Nephron progenitor cell (in vitro differentiated cells): ENCODE measurements at places on chromosomes 2 and 18.
A peak's percentile ranks its signal among the peaks of the same experiment; 100 is the strongest.

DNA sequence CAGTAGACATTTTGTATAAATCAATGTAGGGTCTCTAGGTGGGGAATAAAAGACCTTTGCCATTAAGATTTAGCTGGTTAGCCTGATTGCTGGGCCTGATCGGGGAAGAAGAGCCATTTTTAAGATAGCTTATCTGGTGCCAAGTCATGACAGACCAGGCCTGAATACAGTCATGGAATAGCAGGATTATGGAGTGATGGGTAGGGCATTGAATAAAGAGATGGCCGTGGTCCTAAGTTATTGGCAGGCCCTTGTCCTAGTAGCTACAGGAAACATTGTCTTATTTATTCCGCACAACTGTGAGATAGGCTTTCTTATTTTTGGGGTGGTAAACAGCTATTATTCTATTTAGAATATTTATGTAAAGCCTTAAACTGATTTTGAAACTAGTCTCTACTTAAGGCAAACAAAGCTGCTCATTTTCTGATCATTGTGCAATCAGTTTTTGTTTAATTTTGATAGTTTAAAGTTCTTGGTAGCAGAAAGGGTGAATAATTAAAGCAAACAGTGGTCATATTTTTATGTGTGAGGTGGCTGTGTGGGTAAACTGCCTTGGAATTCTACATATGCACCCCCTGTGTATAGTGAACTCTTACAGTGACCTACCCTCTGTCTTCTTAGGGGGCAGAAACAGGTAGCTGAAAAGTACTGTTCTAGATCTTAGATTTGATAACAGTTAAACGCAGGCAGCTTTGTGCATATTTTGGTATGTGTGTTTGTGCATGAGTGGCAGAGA is 22.6 kb downstream of the ZNF236 start:
- no peak for DNase-seq

GRCh38 chr2:120763508-120763907 is 27.8 kb downstream of the GLI2 start:
- no peak for DNase-seq

DNA sequence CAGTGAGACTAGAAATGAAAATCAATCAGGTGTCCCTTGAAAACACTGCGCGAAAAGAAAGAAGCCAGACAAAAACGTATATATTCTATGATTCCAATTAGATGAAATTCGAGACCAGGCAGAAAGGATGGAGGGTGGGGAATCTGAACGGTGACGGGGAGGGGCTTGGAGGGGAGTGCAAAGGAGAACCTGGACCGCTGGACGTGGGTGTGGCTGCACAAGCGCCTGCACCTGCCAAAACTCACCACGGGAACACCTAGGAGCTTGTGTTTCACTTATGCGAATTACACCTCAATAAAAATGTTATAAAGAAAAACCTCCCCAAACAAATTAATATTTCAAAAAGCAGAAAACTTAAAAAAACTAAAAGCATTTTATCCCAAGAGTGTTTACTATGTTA is 21.9 kb downstream of the THAP4 start:
- no peak for DNase-seq

DNA sequence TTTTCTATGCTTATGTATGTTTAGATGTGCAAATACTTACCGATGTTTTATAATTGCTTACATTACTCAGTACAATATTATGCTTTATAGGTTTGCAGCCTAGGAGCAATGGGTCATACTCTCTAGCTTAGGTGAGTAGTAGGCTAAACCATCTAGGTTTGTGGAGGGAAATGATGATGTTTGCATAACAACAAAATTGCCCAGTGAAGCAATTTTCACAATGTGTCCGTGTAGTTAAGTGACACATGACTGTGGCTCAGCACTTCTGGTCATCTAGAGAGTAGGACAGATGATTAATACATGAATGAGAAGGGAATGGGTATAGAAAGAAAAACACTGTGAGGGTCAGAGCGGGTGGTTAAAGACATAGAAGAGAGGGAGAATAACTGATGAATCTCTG is 2116.2 kb upstream of the PIK3C3 start:
- no peak for DNase-seq

- DNase-seq, result no peak
Observed at GRCh38 chr2:236728916-236729670, 159.5 kb downstream of the ACKR3 start.

- DNase-seq, result no peak
Observed at GRCh38 chr2:10371441-10372196, 68.9 kb downstream of the HPCAL1 start.

DNA sequence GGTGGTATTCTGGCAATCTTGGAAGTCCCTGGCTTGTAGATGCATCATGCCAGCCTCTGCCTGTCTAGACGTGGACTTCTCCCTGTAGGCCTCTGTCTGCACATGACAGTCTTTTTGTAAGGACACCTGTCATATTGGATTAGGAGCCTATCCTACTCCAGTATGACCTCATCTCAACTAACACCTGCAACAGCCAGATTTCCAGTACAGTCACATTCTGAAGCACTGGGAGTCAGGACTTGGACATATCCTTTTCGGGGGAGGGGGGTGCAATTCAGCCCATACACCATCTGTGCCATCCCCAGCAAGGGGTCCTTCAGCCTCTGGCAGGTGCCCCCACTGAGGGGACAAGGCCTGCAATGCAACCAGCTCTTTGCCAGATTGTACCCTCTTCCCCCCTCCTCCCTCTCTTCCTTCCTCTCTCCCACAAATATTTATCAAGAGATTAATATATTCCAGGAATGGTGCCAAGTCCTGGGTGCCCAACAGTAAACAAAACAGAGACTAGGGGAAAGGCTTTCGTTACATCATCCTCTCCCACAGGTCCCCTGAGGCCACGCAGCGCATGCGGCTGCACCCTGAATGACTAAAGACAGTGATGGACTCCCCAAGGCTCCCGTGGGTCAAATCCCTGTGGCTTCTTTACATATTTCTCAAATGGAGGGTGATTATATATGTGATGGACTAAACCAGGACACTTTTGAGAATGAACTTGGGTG is 20.5 kb upstream of the MYCN start:
- no peak for DNase-seq

GRCh38 chr2:221073326-221074049 is 498.6 kb downstream of the EPHA4 start:
- DNase-seq, result no peak

DNA sequence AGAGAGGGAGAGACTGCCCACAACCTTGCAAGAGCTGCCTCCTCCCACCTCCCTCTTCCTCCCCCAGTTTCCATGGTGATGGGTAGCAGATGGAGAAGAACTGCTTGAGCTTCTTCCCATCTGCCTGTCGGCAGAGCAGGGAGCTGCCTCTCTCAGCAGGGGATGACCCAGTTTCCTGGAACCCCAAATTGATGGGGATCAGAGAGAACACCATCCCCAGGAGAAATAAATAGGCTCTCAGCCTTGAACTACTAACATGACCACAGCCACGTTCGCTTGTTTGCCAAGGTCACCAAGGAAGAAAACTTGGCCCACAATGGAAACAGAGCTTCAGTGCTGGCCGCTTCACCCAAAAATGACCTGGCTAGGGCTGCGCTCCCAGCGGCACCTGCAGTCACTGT is 82.2 kb downstream of the ADD2 start:
- no peak for DNase-seq

DNA sequence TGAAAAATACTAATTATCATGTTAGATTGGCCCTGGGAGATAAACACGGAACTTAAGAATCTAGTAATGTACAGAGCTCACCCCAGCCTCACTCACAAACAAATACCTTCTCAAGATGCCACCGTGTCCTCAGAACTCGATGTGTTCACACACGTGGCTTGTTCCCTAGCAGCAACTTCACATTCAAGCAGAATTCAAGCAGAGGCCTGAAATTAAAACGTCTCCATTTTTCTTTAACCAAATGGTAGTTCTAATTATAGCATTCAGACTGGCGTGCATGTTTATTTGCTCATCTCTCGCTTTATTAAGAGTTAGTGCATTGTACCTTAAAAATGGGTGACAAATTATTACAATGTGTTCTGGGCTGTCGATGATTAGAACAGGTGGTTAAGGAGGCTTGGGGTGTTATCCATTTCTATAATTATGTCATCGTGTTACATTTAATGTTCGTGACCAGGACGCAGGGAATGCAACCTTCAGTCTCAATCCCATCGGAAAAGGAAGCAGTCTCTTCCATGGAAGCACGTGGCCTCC is 57.3 kb upstream of the SLC66A3 start:
- DNase-seq, result no peak

DNA sequence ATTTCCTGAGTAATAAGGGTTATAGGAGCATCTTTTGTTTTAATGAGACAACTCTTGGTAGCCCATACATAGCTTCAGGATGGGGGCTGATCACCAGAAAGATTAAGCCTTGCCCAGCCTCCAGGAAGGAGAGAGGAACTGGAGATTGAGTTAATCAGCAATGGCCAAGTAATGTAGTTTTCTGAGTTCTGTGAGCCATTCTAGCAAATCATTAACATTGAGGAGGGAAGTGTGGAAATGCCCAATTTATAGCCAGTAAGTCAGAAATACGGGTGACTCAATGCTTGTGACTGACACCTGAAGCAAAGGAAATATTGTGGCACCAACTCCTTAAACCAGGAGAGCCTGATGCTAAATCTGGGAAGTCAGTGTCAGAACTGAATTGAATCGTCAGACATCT is 205.1 kb upstream of the SRD5A2 start:
- DNase-seq, result no peak

- DNase-seq, result no peak
Observed at GRCh38 chr18:12692206-12692605, 10.3 kb downstream of the CEP76 start.

GRCh38 chr2:237692601-237693290 is 65.4 kb downstream of the LRRFIP1 start:
- peak; percentile 38 for DNase-seq

DNA sequence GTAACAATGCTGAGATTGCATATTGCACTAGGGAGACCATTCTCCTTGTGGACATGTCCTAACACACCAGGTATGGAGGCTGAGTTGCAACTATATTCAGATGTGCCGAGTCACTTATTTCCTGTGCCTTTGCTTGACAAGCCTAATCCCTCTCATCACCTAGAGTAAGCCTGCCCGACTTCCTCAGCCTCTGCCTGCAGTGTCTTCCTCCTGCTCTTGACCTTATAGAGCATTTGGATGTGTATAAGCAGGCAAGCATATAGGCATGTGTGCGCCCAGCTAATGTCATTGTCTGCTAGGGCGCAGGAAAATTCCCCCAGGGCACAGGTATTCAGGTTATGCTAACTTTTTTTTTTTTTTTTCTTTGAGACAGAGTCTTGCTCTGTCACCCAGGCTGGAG is 316.9 kb downstream of the CDH2 start:
- DNase-seq, result no peak

DNA sequence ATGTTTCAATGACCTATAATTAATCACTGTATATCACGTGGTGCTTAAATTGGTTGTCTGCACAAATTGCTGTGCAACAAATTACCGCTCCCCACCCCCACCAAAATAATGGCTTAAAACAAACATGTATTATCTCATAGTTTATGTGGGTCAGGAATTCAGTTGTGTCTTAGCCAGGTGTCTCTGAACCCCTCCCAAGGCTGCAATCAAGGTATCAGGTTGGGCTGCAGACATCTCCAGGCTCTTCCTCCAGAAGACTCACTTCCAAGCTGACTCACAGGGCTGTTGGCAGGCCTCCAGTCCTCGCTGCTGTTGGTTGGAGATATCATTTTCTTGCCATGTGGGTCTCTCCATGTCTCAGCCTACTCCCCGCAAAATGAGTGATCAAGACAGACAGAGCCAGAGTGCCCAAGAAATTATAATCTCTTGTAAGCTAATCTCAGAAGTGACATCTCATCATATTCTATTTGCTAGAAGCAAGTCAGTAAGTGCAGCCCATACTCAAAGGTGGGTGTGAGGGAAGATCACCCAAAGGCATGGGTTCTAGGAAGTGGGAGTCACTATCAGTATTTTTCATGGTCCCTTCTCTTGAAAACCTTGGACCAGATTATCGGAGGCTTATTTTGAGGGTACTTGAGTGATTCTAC is 38.4 kb downstream of the SPC25 start:
- no peak for DNase-seq

- DNase-seq, result peak; percentile 62
Observed at GRCh38 chr18:2656237-2656980, 883 bp downstream of the SMCHD1 start.

GRCh38 chr18:28088477-28088876 is 88.5 kb downstream of the CDH2 start:
- no peak for DNase-seq

- no peak for DNase-seq
Observed at GRCh38 chr2:174591740-174592139, 5.9 kb downstream of the WIPF1 start.

DNA sequence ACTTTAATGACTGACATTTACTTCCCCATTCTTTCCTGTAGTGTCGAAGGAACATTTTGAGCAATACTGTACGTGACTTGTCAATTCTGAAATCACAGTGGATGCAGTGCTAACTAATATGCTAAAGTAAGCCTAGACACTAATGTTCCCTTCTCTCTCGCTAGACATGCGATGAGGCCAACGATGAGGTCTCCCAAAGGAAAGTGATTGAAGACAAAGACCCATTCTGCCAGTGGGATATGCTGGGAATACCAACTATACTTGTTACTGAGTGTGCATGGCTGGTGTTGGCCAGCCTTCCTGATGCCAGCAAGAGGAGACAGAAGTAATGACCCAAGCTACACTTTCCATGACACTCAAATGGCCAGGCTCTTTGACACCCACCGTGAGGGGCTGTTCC is 2.5 kb upstream of the SERPINE2 start:
- no peak for DNase-seq

DNA sequence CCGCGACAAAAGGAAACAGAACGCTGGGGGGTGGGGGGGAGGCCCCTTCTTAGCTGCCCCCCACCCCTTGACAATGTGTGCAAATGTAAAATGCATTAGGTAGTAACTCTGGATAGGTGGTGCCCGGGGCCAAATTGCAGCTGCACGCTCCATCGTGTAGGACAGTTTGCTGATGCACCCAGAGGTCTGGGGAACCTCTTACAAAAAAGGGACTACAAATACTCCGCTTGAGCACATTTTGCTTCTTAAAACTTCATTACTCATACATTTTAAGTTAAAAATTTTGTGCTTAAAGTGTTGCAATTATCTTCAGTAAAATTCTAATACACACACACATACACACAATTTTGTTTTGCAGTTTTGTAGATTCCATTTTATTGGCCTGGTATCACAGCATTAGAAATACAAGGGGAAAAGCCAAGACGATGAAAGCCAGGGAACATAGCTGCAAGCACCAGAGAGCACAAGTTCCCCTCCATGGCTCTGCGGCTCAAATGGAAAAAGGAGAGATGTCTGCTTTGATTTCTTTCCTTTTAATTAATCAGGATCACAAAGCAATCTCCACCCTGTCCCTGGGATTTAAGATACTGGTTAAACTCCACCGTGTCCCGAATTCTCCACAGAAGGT is 582.1 kb downstream of the ZEB2 start:
- DNase-seq, result peak; percentile 9

- no peak for DNase-seq
Observed at GRCh38 chr2:47211497-47212011, 56.4 kb upstream of the STPG4 start.

GRCh38 chr2:216604458-216604857 is 28.8 kb upstream of the IGFBP2 start:
- DNase-seq, result no peak

GRCh38 chr2:23814963-23815362 is 112.0 kb downstream of the ATAD2B start:
- no peak for DNase-seq
